Bronchial epithelial cell (primary cell): ENCODE measurements at places on chromosomes 2 and 18.

GRCh38 chr2:181190711-181191110, 210.3 kb downstream of the UBE2E3 start:
- DNase-seq: no peak

DNA sequence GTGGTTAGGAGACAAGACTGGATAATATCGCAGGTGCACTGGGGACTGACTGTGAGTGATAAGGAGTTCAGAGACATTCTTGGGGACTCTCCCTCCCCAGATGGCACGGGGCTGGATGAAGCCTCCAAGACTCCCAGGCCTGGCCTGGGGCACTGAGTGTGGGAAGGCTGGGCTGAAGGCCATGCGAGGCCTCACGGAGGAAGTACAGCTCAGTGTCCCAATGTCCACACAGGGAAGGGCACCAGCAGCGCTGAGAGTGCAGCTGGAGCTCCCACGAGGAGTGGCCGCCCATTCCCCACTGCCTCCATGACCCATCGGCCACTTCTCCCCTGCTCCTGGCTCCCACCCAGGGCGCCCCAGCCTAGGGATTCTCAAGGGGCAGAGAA, 6.5 kb downstream of the MFSD2B start:
- DNase-seq: no peak

DNA sequence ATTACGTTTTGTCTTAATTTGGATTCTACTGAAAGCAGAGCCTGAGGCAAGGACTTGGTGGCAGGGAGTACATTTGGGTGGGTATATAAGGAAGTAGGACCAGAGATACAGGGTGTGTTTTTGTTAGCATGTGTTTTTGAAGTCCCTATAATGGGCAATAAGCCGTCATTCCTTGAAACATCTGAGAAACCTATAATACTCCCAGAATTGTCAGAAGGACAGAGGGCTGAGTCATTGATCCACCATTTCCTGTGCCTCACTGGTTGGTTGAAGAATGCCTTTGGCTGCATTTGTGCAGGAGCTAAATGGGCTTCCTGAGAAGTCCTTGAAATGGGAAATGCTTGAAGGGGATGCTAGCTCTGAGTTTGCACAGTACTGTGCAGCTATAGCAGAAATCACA, 281.8 kb upstream of the ZEB2 start:
- DNase-seq: peak; percentile 67

DNA sequence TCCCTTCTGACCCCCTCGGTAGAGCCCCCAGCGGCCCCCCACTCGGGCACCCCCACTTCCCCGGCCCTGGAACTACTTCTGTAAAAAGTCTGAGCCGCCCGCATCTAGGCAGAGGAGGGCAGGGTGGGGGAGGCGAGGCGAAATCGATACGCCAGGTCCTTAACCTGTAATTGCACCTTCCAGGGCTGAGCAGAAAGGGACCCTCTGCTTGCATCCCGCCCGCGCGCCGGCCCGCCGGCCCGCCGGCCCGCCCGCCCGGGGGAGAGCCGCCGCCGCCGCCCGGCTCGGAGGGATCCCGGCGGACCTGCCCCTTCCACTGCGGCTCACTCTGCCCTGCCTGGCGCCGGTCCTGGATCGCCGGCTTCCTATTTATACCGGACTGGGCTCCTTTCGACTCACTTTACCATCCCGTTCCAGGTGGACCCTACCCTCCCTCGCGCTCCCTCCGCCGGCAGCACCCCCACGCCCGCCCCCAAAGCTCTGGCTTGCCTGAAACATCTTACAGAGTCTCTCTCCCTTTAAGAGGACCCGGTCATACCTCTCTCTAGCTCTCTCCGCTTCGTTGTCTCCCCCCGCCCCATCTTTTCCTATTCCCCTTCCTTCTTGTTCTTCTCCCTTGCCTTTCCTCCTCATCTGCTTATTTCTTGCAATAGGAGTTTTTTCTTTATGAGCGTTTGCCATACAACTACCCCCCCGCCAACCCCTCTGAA, 797 bp downstream of the KLHL14 start:
- no peak for DNase-seq

- no peak for DNase-seq
These were observed 37.1 kb downstream of the LCLAT1 start for GRCh38 chr2:30484145-30484544.

DNA sequence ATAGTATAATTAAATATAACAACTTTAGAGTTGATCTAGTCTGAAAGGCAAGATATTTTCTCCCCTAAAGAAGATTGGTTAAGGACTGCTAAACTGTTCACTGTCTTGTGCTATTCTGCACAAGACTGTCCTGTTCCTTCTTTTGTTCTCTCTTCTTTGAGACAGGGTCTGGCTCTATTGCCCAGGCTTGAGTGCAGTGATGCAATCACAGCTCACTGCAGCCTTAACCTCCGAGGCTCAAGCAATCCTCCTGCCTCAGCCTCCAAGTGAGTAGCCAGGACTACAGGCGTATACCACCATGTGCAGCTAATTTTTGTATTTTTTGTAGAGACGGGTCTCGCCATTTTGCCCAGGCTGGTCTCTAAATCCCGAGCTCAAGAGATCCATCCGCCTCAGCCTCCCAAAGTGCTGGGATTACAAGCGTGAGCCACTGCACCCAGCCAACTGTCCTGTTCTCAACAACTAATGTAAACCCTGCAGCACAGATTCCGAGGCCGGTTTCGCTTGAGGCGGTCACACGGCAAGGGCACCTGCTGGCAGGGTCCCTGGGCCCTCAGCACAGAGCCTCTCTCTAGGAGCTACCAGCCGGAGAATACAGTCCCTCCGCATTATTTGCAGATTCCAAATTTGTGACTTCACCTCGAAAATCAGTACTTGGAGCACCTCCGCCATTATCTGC, 16.4 kb downstream of the PXDN start:
- DNase-seq: no peak

GRCh38 chr2:108835040-108835439, 48.5 kb downstream of the CCDC138 start:
- no peak for DNase-seq

GRCh38 chr2:88580088-88580487, 47.2 kb downstream of the EIF2AK3 start:
- DNase-seq: no peak

DNA sequence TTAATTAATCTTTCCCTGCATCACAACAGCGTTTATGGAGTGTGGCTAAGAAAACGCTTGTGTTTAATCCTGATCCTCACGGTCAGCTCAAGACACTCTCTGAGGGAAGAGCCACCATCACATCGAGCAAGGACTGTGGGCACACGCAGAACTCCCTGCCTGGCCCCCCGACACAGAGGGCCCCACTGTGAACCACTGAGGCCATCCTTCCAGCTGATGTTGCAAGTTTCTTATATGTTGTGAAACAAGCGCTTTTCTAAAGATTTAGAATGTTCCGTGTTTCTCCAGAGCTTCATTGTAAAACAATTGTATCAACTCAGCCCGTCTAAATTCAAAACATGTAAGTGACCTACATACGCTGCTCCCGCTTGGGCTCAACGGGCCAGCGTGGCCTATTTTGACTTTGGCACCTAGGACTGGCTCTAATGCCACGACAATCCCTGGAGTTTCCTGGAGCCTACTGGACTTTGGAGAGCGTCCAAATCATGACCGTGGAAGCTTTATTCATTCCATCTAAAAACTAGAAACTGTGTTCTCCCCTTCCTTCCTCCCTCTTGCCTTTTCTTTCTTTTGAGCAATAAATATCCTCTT, 34.9 kb downstream of the SERPINE2 start:
- no peak for DNase-seq

DNA sequence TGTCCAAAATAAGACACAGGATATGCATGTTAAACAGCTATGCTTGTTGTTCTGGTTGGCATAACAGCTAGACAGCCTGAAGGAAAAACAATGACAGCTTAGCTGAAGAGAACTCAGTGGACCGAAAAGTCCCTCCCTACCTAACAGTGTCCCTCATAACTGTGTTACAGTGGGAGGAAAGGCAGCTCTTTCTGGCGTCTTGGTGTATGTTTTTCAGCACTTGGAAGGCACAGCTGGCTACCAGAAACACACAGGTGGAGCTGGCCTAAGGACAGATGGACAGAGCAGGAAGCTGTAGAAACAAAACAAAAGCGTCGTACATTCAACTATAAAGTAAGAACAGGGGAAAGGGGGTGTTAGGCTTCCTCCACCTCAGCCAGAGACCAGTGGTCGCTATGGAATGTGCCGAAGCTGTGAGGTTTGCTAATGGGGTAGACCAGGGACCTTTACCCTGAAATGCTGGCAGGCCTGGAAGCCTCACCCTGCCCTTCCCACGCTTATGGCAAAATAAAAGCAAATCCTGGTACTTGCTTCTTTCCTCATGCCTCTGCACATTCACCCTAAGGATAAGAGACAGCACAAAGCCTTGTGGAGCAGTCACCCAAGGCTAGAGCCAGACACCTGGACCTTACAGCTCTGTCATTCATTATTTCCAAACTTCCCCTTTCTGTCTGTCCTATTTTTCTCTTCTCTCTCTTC, 103.5 kb upstream of the TRIB2 start:
- DNase-seq: no peak

DNA sequence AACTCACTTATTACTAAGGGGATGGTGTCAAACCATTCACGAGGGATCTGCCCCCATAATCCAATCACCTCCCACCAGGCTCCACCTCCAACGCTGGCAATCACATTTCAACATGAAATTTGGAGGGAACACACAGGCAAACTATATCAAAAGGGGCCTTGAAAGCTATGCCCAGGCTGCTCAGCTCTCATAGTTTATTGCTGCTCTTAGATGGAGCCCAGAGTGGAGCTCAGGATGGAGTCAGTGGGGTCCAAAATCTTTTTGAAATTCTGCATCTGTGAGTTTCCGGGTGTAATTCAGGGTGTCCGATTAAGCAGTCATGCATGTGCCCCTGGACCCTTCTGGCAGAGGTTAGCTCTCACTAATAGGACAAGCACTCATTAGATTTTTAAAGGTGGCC, 24.3 kb downstream of the RHOB start:
- DNase-seq: no peak

GRCh38 chr2:37335604-37336003, 8.8 kb upstream of the QPCT start:
- no peak for DNase-seq

DNA sequence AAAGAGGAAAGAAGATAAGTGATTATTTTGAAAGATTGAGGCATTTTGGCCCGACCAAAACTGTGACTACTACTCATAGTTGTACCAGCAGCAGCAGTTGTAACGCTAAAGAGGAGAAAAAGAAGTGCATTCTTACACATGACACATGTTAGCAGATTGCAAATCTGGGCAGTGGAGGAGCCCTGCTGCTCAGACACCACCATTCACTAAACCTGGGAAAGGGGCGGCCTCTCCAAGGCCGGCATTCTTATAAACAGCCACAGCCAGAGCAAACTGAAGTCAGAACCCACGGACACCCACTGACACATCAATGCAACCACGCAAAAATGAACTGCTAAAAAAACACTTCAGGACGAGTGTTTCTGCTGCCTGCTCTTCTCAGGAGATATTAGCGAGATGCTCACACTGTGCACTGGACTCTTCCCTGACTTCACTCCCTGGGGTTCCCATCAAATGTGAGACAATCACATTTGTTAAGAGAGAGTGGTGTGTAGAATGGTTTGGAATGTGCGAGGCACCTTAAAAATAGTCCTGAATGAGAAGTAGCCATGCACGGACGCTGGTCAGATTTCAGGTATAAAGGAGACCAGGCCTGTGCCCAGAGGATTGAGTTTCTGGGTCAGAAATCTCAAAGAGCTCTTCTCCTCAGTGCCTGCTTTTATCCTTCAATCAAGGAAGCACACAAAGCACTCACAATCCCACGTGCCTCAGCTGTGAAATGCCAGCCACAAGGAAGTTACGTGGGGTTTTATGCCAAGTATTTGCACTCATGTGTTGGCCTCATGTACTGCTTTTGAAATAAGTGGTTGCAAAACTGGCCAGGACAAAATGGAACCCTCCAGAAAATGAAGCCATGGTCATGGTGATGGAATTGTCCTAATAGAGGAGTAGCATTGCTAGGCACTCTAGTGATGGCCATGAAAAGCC, 83.4 kb downstream of the MTCL1 start:
- no peak for DNase-seq

DNA sequence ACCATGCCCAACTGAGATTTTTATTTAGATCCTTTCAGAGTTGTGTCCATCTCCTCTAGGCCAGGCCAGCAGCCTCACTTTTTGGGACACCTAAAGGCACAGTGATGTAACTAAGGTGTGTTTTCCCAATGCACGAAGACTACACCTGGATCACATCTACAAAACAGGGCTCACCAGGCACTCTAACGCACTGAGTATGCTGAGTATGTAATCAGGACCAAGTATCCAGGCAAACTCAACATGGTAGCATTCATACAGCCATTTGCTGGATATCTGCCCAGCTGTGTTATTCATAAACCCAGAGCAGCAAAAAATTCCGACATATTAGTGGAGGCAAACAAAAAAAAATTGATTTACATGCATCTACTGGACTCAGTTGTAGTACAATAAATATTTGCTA, 33.8 kb downstream of the LPIN2 start:
- DNase-seq: peak; percentile 6
